NCI-H345 (cell line): ENCODE measurements at places on chromosomes 5 and 9.

DNA sequence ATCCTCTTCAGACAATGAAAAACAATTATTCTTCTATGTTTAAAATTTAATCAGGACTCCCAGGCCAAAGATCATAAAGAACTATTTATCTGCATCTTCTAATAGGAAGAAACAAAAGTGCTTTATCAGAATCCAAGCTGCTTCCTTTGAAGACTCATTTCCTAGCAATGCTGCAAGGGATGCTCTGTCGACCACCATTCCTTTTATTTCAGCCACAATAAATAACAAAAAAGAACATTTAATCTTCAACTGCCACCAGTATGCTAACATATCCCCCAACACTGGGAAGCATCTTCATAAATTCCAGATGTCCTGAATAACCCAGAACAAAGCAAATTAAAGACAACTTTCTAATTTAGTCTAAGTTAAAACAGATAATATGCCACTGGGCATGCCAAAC, 68.7 kb downstream of the PKD2L2 start:
- no peak for DNase-seq

DNA sequence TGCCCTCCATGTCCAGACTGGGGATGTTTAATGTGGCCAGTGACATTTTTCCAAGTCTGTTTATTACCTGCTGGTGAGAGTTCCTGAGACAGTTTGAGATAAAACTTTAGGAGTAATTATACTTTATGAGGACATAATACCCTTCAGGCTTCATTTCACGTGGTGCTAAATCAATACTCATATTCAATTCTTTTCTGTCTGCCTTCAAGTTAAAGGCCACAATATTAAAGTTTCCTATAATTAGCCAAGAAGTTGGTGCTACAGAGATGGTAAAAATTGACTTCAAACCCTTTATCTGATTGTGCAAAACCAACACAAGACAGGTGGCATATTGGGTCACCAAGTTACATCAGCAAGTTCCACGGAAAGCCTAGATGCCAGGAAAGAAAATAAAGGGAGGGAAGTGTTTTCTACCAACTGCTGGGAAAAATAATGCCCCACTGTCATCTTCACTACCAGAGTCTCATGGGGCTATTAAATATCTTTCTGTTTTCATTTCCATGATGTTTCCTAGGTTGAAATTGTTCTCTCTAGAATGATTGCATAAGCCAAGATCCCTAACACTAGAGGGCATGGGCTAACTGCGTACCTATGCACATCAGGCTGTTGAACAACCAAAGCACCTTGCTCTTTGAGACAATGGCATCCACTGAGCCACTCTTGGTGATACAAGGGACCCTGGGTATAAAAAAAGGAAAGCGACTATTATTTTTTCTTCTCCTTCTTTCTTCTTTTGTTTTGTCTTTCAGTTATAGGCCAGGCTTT, 68.7 kb downstream of the INSYN2B start:
- DNase-seq = peak; percentile 16

DNA sequence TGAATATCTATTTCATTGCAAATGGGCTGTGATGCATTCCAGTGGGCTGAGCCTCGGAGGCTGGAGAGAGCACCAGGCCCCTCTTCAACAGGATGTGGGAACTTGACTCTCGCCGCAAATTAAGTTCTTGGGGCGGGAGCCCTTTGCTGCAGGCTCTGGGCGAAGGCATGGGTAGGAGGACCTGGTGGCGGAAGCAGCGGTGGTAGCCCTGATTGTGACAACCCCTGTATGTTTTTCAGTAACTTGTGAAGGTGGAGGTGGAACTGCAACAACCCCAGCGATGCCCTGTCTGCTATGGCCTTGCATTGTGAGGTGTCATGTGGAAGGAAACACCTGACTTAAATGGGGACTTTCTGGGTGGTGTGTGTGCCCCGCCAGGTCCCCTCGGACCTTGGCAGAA, 9.4 kb downstream of the FYB1 start:
- no peak for DNase-seq

GRCh38 chr9:105296445-105296844, 52.0 kb downstream of the SLC44A1 start:
- no peak for DNase-seq

DNA sequence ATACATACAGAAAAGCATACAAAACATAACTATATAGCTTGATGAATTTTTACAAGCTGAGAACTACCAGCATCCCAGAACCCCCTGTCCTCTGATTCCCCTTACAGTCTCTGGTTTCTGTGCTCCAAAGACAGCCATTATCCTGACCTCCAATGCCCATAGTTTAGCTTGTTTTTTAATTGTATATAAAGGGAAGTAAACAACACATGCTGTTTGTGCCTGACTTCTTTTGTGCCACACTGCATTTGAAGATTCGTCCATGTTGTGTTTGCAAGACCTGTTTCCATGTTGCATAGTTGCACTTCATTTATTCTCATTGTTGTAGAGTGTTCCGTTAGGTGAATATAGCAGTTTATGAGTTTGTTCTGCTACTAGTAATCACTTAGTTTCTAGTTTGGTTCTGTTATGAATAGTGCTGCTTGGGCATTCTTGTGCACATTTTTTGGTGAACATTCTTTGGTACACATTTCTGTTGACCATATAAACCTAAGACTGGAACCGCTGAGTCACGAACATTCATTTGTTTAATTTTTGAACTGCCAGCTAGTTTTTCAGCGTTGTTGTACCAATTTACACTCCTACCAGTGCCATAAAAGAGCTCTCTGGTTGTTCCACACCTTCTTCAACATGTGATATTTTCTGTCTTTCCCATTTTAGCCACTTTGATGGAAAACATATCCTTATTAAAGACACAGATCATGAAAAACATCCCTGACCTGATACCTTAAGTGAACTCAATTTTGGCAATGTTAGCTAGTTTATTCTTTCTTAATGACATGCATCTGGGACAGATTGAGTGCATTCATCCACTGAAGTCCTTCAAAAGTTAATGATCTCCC, 78.1 kb upstream of the ANXA1 start:
- DNase-seq = no peak

GRCh38 chr5:107558823-107559375, 111.8 kb downstream of the EFNA5 start:
- no peak for DNase-seq

DNA sequence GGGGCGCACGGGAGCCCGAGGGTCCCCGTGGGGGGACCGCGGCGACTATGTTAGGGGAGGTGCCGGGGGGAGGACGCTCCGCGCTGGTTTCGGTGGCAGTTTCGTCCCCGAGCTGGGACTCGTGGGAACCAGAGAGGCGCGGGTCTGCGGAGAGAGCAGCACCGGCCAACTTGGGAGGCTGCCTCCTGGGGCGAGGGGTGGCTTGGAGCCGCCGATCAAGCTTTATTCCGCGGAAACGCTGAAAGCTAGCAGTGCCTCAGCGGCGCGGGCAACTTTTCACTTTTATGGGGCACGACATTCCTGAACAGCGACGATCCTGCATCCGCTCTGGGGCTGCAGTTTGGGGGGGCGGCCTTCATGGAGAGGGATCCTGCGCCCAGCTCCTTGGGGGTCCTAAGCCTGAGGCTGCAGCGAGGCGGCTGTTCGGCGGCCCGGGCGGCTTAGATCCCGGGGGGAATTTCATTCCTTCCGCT, 369 bp downstream of the OCLN start:
- DNase-seq = peak; percentile 62
